ENCODE measurements at places on chromosomes 6 and 20.

DNA sequence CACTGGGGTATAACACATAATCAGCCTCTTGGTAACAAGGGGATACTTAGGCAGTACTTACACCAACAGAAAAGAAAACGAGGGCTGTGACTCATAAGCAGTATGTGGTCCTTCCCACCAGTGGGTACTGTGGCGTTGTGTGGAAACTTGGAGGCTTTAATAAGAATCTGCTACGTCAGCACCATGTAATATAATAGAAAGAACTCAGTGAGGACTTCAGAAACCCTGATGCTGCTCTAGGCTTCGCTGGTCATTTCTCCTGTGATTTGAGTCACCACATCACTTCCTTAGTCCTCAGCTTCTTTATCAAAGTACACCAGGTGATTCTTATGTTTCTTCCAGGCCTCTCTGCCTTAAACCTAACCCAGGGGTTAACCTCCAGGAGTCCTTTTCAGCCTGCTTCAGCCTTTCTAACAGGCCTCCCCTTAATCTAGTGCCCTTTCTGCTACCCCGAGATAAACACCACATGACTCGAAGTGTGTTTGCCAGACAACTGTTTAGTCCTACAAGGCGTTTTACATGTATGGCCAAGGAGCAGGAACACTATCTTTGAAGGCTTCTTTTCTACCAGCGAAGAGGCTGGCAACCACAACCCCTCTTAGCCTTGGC is 68.5 kb downstream of the FYN start:
- peak; percentile 66 for DNase-seq

- no peak for DNase-seq
Measured at GRCh38 chr6:93679836-93680235, 260.5 kb upstream of the EPHA7 start.

DNA sequence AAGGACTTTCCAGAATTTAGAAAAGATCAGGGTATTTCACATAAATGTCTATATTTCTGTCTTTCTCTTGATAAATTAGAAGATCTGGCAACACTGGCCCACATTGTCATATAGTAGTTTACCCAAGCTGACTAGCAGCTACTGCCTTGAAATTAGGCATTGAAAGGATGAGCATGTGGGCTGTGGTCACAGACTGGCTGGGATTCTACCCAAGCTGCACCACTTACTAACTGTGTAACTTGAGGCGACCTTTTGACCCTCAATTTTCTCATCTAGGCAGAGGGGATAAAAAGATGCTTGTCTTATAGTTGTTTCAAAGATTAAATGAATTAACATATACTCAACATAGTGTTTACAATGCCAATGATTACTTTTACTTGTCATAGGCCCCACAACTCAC is 152.7 kb upstream of the BMP2 start:
- DNase-seq, result no peak

- DNase-seq, result no peak
Measured at GRCh38 chr20:22531756-22532155, 52.6 kb downstream of the FOXA2 start.

GRCh38 chr6:45212976-45213375 is 115.2 kb upstream of the RUNX2 start:
- no peak for DNase-seq

DNA sequence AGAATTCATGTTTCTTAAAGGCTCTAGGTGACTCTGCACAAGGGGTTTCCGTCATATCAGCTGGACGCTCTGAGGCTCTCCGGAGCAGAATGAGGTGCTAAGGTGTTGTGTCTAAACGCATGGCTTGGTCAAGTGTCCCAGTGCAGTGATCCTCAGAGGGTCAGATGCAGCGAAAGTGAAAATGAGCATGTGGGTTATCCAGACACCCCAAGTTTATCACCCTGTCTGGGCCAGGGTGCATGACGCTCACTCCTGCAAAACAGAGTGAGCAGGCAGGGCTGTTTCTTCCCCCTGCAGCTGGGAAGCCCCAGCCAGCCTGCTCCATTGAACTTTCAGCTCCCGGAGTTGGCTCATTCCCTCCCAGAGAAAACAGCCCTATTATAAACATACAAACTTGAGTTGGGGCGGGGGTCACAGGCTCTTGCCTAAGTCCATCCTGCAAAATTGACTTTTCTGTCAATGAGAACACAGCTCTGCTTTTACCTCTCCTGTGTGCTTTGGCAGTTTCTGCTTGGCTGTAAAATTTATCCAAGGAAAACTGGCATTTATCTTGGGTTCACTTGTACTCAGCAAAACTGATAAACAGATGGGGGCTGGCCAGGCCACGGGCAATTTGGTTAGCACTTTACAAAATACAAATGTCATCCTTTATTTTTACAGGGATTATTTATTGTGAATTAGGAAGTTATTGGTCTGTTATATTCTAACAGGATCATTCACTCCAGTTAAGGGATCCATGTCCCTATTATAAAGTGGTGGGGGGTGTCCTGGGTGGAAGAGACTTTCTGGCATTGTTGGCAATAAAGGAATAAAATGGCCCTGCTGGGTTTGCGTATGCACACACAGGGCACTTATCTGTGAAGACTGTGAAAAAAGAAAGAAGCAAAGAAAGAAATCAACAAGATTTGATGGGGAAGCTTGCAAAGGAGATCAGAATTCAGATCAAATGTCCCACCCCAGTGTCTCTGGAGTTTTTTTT is 154.9 kb downstream of the FOXA2 start:
- no peak for DNase-seq

DNA sequence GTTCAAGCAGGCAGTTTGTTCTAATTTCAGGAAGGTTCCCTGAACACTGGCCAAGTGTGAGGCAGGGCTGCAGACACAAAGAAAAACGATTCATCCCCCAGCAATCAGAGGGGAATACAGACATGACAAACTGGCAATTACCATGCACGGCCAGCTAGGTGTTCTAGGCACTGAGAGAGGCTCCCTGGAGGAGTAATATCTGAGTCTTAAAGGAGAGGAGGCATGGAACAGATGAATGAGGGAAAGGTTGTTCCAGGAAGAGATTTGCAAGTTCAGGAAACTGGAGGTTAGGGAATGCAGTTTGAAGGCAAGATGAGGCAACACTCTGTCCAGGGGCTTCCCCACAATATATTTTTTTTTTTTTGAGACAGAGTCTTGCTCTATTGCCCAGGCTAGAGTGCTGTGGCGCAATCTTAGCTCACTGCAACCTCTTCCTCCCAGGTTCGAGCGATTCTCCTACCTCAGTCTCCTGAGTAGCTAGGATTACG is 11.1 kb downstream of the RRAGD start:
- DNase-seq, result no peak

DNA sequence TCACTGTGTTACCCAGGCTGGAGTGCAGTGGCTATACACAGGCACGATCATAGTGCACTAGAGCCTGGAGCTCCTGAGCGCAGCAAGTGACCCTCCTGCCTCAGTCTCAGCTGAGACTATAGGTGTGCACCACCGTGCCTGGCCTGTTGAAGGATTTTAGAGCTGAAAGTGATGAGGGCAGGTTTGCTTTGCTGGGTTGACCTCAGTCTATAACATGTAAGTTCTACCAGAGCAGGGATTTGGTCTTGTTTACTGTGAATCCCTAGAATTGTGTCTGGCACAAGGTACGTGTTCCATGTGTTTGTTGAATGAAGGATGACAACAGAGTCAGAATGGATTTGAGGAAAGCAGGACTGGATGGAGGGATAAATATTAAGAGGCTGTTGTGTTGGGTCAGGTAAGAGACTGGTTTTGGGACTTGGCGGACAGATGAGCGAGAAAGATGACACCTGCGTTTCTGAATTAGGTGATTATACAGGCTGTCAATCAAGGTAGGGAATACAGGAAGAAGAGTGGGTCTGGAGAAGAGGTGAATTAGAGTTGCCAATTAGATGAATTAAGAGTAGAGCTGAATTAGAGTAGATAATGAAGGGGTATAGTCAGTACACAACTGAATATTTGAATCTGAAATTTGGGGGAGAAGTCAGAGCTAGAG is 6.5 kb downstream of the ASXL1 start:
- DNase-seq, result no peak

GRCh38 chr6:72328775-72329174 is 293.1 kb upstream of the KCNQ5 start:
- DNase-seq, result no peak

- no peak for DNase-seq
Measured at GRCh38 chr6:169019727-169020491, 233.7 kb downstream of the THBS2 start.

GRCh38 chr6:5361396-5361795 is 100.1 kb downstream of the FARS2 start:
- no peak for DNase-seq

- DNase-seq, result no peak
Measured at GRCh38 chr20:47042464-47042863, 147.8 kb downstream of the EYA2 start.

GRCh38 chr6:44072959-44073611 is 54.2 kb downstream of the MRPL14 start:
- peak; percentile 35 for DNase-seq

DNA sequence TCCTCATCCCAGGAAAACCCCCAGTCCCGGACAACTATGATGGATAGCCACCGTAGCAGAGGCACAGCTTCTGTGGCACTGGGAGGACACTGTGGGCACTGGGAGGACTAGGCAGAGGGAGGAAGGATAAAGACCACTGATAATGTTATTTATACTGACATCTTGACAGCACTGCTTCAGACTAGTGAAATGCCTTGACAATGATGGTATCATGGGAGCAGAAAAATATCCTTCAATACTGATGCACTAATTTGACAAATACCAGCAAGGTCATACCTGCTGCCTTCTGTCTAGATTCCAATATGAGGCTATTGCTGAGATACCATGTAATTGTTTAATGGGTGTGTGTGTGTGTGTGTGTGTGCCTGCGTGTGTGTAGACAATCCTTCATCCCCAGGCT is 148.6 kb downstream of the PHACTR1 start:
- DNase-seq, result no peak

DNA sequence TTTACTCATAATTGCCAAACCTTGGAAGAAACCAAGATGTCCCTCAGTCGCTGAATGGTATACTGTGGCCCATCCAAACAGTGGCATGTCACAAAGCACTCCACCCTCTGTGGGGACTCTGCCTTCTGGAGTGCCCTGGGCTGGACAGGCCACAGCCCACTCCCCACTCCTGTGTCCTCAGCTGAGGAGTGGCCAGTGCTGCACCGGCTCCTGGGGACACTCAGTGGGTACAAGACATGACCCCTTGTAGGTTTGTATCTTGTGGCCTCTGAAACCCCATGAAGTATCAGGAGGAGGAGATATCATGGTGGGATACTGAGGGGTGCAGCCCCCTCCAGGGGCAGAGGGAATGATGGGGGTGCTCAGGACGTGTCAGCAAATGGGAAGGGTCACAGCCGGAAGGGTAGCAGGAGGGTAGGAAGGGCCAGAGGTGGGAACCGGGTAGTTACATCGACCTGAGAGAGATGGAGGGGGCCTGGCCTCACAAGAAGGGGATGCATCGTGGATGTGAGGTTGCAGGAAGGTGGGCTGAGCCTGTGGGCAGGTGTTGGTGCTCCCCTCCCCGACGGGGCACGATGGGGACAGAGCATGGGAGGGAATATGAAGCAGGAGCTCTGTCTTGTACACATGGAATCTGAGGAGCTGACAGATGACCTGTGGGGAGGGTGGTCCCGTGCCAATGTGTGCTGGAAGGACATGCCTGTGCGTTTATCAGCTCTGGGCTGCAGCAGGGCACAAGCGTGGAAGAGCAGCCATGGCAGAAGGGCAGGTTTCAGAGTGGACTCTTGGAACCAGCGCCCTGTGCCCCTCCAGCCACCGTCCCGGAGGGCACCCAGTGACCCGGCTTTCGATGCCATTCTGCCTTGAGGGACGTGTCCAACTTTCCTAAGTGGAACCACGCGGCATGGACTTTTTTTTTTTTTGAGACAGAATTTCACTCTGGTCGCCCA is 11.9 kb upstream of the HELZ2 start:
- no peak for DNase-seq

DNA sequence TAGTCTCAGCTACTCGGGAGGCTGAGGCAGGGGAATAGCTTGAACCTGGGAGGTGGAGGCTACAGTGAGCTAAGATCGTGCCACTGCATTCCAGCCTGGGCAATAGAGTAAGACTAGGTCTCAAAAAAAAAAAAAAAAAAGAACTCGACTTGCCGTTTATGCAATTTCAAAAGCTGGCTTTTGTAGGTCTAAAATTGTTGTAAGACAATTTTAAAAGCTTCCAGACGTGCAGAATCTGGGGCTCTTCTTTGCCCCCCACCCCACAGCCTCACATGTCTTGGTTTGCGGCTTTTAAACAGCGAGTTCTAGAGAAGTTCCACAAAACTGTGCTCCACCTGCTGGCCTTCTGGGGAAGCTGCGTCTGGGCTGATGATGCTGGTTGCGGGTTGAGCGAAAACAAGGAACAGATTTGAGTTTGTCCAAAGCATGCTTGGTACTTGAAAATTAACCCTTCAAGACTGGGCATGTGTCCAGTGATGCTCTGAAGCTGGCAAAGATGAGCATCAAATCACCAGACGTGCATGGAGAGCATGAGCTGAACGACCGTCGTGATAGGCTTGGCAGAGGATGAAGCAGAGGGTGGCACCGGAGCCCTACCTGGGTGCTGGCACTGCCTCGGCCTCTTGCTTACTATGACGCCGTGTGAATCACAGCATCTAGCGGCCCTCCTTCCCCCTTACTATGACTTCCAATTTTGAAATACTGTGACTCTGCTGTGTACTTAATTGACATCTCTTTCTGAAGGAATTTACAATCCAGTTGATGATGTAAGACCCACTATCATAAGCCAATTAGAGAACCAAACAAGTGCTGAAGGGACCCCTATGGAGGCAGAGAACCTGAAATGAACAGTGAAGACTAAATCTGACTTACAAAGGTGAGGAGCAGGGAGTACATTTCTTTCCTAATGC is 171.4 kb downstream of the GMPR start:
- peak; percentile 29 for DNase-seq

GRCh38 chr6:54897462-54898189 is 51.1 kb downstream of the FAM83B start:
- DNase-seq, result no peak

All from stimulated activated CD8-positive, alpha-beta memory T cell treated with anti-CD3 and anti-CD28 coated beads, Interleukin-15, amount 100 ng/mL, for 4 hours (primary cell).